ENCODE measurements at places on chromosomes 7 and 10.

DNA sequence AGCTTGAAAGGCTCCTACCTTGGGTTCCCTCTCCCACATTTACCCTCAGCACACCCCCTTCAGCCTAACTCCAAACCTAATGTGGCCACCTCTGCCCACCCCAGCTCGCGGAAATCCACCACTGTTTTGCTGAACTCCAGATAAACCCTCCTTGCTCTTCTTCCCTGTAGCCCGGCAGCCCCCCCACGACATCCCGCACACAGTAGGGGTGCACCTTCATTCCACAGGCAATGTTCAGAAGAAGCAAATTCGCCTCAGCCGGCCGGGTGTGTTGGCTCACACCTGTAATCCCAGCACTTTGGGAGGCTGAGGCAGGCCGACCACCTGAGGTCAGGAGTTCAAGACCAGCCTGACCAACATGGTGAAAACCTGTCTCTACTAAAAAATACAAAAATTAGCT lies 17.4 kb downstream of the CTBP2 start:
- DNase-seq: no peak

DNA sequence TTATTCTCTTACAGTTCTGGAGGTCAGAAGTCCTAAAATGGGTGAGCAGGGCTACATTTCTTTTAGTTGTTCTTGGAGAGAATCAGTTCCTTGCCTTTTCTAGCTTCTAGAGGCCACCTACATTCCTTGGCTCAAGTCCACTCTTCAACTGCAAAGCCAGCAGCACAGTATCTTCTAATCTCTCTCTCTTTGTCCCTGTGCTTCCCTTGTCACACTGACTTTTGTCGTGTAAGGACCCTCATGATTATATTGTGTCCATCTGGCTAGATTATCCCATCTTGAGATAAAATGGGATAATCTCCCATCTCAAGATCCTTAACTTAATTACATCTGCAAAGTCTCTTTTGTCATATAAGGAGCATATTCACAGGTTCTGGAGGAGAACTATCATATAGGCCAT lies 359.0 kb downstream of the ADRA2A start:
- DNase-seq: no peak

DNA sequence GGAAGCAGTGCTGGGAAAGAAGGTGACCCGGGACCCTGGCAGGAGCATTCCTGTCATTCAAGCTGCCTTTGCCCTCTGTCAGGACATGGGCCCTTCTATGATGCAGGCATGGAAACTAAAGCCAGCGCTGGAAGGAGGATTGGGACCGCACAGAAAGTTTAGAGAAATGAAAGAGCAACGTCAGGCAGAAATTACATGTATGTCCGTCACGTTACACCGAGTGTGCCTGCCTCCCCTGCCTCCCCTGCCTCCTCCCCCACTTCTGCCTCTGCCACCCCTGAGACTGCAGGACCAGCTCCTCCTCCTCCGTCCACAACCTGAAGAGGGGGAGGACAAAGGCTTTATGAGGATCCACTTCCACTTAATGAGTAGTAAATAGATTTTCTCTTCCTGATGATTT lies 13.9 kb upstream of the PWWP2B start:
- DNase-seq: no peak

DNA sequence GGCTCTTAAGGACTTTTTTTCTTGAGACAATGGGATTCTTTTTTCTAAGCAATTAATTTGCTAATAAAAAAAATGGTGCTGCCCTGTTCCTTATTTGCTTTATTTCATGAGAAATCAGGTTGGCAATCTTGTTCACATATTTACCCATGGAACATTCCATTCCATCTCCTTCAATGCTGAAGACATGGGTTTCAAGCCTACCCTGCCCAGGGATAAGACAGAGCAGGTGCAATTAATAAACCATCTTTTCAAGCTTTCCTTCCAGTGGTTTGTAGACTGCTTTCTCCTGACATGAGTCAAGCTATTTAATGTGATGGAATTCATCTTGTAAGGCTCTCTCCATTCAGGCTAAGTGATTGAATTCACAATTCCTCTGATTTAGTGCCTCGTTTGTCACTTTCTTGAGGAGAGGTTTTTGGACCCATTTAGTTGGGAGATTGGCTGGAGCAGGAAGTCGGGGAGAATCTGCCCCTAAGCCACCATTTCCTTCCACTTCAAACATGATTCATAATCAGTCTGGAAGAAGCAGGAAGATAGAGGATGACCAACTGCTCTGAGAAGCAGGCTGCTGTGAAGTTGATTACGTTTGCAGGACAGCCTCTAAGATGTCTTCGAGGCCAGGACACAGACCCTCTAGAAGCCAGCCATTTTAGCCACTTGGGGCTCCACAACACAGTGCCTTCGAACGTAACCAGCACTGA lies 552.4 kb upstream of the GALNT17 start:
- no peak for DNase-seq

GRCh38 chr7:87216701-87217508 lies 2.6 kb downstream of the TMEM243 start:
- no peak for DNase-seq

GRCh38 chr7:29593459-29593858 lies 29.8 kb downstream of the PRR15 start:
- DNase-seq: no peak

DNA sequence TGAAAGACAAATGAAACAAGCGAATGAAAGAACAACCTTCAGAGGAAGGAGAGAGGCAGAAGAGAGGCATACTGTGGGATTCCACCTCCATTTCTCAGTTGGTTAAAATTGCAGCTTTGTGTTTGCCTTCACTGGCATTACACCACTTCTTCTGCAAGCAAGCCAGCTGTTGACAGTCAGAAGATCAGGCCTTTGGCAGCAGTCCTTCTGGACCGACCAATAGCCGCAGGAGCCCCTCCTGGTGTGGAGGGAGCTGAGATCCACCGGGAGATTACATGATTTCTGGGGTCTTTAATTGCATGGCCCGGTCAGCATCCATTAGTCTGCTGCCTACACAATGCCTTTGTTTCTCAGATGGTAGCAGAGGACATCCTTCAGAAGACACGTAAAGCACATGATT lies 206.7 kb downstream of the ADAM12 start:
- DNase-seq: no peak

- DNase-seq: no peak
Measured at GRCh38 chr10:10872035-10872673, 145.5 kb upstream of the CELF2 start.

- peak; percentile 22 for DNase-seq
Measured at GRCh38 chr10:33661580-33662336, 327.3 kb upstream of the NRP1 start.

DNA sequence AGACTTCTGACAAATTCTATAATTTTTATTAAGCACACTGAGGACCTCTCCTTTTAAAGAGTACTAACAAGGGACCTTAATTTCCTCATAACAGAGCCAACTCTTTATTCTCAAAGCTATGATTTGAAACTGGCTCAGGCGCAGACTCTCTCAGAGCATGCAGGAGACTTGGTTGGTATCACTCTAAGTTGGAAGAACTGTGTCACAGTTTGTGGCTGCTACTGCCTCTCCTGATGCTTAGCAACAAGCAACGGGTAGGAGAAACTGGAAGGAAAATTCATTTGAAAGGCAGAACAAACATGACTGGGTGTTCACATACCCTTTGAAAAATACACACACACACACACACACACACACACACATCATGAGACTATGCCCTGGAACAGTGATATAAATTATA lies 33.3 kb downstream of the ENO4 start:
- DNase-seq: no peak

- no peak for DNase-seq
Measured at GRCh38 chr10:14926722-14927416, 27.0 kb downstream of the DCLRE1C start.

DNA sequence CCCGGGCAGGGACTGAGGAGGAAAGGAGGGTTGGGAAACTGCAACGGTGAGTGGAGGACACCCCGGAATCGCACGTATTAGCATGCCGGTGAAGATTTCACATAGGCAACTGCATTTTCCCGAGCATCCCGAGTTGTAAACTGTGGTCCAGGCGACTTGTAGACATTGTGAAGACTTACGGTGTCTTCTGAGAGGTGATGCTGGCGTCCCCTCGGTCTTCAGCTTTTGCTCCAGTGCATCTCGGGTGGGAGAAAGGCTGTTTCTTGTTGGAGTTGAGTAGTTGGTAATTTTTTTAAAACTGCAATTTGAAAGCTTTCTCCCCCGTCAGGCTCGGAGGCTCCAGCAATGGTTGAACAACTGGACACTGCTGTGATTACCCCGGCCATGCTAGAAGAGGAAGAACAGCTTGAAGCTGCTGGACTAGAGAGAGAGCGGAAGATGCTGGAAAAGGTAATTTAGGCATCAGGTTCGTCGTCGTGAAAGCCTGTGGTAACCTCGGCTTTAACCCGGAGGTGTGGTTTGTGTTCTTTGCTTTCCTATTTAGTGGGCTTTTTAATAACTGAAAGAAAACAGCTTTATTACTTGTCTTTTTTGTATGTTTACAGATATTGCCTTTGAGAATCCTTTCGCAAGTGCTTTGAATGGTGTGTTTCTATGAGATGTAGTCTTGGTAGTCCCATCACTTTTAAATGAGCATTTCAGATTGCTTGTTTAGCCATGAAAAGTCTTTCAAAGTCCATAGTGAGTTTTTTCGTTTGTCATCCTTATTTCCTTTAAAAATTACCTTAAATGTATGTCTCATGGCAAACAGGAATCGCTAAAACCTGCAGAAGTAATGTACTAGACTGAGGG lies 687 bp downstream of the HELLS start:
- DNase-seq: peak; percentile 39

DNA sequence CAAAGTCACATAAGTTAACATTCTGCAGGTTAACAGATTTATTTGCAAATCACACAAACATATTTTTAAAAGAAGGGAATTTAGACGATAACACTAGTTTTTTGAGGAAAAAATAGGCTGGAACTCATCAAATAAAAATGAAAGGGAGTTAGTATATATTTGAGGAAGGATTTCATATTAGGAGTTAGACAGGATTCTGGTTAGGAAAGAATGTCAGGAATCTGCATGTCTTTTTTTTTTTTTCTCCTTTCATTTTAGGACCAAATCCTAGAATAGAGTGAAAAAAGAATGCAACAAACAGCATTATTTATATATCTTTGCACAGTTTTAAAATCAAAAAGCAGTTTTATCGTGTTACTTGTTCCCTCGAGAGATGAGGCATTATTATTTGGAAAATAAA lies 8.9 kb upstream of the TRDMT1 start:
- DNase-seq: no peak

- no peak for DNase-seq
Measured at GRCh38 chr10:79976999-79977398, 28.1 kb upstream of the SFTPD start.

DNA sequence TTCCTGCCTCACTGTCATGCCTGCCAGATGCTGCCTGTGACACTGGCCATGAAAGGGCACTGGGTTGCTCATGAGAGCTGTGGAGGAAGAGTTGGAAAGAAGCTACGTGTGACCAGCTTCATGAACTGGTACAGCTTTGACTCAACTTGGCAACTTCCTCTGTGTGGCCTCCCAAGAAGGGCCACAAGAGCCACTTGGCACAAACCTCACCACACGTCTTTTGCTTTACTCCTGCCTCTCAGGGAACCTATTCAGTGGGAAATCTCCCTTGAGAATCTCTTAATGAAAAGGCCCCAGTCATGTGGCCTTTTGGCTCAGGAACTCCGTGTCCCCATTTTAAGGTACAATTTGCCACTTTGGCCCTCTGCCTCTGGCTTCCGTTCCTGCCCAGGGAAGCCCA lies 54.5 kb downstream of the FRMD4A start:
- no peak for DNase-seq

DNA sequence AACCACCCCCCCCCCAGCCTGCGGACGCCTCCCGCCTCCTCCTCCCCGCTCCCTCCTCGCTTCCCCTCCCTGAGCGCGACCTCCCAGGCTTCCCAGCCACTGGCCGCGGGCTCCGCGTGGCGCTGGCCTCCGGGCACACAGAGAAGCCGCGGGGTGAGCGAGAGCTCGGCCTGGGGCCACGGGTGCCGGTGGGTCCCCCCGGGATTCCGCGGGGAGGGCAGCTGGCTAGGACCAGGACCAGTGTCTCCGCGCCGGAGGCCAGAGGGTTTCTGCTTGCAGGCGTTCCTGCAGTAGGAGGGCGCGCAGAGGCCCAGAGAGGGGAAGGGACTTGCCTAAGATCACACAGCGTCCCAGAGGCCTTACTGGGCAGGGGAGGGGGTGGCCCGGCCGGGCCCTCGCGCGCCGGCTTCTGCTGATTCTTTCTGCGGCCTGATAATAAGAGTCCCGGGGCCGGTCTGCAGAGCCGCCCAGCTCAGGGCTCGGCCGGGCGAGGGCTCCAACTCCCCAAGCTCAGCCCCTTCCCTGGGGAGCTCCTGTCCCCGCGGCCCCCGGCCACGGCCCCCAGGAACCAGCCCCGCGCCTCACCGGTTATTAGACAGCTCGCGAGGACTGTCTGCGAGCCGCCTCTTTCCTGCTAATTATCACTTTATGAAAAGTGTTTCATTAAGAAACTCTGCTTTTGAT lies 10.1 kb downstream of the UNCX start:
- DNase-seq: no peak

DNA sequence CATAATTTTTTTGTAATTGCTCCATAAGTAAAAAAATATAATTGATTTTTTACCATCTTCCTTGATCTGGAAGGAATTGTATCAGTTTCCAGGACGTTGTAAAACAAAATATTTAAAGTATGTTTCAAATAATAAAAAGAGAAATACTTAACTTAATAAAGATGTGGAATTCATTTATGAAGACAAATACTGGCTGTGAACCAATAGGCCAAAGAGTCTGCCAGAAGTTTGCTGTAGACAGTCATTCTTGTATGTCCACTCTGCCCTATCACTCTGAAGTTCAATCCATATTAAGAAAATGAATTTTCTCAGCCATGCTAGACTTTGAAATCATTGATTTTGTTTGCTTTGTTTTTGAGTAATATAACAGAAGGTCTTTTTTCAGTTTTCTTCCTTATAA lies 256.4 kb downstream of the TRIL start:
- no peak for DNase-seq

DNA sequence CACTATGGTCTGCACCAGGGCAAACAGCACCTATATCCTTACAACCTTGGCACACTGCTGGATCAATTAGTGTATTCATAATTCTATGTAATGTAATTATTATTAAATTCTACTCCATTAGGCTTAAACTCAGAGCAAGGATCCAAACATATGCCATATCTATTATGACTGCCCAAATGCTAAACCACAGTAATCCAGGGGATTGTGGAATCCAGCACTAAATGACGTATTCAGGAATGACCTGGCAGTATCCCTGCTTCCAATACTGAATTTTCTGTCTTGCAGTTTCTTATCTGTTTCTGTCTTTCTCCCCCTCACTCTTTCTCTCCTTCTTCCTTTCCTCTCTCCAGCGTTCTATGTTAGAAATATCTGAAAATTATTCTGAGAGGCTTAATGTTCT lies 16.5 kb upstream of the UBE2D1 start:
- DNase-seq: no peak

GRCh38 chr7:120431016-120431415 lies 158.0 kb downstream of the KCND2 start:
- no peak for DNase-seq

Measured in common myeloid progenitor, CD34-positive (primary cell).